Erythroblast (primary cell): ENCODE measurements at places on chromosomes 1 and 21.

- DNase-seq, result no peak
Observed at GRCh38 chr1:17292299-17293160, 15.5 kb upstream of the PADI4 start.

DNA sequence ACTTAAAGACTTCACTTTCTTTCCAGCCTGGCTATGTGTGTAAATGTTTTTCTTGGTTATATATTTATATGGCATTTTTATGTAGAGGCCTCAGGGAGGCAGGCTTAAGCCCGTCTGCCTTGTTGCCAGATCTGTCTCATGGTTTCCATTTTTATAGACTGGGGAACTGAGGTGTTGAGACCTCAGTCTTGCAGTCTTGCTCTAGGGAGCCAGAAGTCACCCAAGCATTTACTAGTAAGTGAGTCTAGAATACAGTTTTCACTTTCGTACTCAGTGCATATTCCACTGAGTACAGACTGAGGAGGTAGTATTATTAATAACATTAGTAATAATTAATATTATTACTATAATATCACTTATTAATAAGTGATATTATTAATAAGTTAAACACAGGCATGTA is 161.4 kb downstream of the UCK2 start:
- DNase-seq, result no peak

DNA sequence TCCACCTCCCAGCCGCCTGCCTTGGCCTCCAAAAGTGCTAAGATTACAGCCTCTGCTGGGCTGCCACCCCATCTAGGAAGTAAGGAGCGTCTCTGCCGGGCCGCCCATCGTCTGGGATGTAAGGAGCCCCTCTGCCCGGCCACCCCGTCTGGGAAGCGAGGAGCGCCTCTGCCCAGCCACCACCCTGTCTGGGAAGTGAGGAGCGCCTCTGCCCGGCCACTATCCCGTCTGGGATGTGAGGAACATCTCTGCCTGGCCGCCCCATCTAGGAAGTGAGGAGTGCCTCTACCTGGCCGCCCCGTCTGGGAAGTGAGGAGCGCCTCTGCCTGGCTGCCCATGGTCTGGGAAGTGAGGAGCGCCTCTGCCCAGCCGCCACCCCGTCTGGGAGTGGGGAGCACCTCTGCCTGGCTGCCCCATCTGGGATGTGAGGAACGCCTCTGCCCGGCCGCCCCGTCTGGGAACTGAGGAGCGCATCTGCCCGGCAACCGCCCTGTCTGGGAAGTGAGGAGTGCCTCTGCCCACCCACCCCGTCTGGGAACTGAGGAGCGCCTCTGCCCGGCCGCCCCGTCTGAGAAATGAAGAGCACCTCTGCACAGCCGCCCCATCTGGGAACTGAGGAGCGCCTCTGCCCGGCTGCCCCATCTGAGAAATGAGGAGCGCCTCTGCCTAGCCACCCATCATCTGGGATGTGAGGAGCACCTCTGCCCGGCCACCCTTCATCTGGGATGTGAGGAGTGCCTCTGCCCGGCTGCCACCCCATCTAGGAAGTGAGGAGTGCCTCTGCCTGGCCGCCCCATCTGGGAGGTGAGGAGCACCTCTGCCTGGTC is 137.8 kb upstream of the PALMD start:
- no peak for DNase-seq

DNA sequence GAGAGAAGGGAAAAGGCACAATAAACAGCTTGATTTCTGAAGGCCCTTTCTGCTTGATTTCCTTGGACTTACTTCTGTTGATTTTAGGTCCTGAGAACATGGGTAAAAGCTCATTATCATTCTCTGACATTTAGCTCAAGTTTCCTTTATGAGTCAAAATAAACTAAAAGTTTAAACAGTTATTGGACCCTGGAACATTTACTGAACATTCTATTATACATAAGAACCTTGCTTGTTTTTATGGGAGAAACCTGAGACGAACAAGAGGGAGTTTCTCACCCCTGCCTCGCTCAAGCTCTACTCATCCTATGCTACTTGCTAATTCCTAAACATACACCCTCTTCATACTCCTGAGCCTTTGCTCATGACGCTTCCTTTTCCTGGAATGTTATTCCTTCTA is 538.3 kb upstream of the PKN2 start:
- DNase-seq, result no peak

DNA sequence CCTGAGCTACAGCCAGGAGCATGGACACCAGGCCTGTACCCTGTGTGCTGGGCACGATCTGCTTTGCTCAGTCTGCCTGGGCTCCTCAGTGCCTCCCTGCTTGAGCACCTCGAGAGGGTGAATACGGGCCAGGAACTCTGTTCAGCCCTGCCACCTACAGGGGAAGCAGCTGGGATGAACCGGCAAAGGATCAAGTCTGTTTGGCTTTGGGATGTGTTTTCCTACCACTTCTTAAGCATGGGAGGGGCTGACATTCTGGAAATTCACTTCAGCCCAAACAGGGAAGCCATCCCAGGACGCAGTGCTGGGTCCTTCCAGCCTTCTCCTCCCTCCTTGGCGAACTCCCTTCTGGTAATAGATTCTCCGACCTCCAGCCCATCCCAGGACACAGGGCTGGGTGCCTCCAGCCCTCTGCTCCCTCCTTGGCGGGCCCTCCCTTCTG is 55.8 kb upstream of the SELENON start:
- DNase-seq, result no peak
